ENCODE measurements at places on chromosomes 16 and 17. TPM values are rescaled to one million over a fixed set of nuclear protein-coding genes. Genes with fewer than 3 reads are reported as not detected.

KRTAP9-2 gene
- not detected for total RNA-seq

CCL16 gene
- not detected for total RNA-seq

IL21R gene
- total RNA-seq: 26.2 TPM

BCO1 gene
- not detected for total RNA-seq
